Activated naive CD4-positive, alpha-beta T cell treated with anti-CD3 and anti-CD28 coated beads, Interleukin-2, amount 10 ng/mL, durations not matched to agents 7 days and 5 days (primary cell): ENCODE measurements at places on chromosomes 2 and 18.

DNA sequence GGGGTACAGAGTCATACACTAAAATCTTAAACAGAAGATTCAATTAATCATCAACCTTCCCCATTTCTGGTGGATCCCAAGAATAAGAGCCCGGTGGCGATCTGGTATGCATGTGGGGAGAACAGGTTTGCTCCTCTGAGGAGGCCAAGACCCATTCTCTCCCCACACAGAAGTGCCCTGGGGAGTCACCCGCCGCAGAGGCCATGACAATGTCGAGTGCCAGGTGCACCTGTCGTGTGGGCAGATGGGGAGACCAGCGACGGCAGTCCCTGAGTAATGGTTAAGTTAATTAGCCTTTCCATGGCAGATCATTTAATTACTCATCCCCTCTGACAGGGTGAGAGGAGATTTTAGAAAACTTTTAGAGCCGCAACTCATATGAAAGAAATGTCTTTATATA, 345.0 kb downstream of the NCKAP5 start:
- no peak for DNase-seq

DNA sequence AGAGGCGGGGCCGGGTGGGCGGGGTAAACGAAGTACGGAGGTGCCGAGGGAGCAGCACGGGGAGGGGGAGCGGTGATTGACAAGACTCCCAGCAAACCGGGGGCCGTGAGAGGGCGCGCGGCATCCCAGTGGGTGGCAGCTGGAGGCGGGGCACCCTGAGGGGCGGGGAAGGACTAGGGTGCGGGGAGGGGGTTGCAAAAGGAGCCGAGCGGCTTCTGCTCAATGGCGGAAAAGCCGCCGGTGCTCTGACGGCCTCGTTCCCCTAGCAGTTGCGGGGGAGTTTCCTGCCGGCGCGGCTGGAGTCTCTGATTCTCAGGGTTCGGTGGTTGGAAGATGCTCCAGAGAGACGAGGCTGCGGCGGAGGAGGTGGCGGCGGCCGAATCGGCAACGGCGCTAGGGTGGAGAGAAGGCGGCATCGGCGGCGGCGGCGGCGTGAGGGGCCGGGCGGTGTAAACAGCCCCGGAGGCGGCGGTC, at the start of gene PPM1B:
TSS of gene PPM1B (plus strand) at position 195 of the 474 bp plus-strand sequence. CDS start 32,325 bp downstream, outside the sequence.
- DNase-seq, result peak; percentile 100

GRCh38 chr18:39938676-39939608, 2016.1 kb upstream of the PIK3C3 start:
- no peak for DNase-seq

DNA sequence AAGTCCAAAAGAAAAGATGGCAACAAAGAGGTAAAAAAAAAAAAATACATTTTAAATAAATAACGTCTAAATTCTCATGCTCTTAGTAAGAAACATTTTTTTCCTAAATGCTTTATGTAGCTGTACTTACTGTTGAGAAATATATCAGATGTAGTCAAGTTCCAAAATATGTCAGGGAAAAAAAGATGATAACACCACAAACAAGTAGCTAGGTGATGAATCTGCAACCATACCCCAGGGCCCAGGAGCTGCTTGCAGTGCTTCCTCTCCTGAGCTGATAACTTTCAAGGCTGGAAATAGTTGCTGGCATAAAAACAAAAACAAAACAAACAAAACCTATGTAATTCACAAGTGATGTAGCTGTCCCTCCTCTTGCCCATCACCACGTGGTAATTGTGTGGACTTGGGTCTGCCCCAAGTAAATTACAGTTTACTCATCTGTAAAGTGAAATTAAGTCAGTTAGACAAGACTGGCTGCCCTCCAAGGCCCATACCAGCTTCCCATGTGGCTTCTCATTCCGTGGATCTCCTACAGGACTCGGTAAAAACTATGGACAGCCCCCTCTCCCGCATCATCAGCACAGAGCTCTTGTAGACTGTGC, 82.6 kb downstream of the SP100 start:
- no peak for DNase-seq

- no peak for DNase-seq
Observed at GRCh38 chr2:191200910-191201309, 44.3 kb upstream of the MYO1B start.

- no peak for DNase-seq
Observed at GRCh38 chr2:199818026-199818425, 33.0 kb downstream of the FTCDNL1 start.

- DNase-seq, result no peak
Observed at GRCh38 chr2:40797120-40797519, 345.2 kb upstream of the SLC8A1 start.

GRCh38 chr2:131145040-131145439, 39.9 kb downstream of the PLEKHB2 start:
- no peak for DNase-seq

DNA sequence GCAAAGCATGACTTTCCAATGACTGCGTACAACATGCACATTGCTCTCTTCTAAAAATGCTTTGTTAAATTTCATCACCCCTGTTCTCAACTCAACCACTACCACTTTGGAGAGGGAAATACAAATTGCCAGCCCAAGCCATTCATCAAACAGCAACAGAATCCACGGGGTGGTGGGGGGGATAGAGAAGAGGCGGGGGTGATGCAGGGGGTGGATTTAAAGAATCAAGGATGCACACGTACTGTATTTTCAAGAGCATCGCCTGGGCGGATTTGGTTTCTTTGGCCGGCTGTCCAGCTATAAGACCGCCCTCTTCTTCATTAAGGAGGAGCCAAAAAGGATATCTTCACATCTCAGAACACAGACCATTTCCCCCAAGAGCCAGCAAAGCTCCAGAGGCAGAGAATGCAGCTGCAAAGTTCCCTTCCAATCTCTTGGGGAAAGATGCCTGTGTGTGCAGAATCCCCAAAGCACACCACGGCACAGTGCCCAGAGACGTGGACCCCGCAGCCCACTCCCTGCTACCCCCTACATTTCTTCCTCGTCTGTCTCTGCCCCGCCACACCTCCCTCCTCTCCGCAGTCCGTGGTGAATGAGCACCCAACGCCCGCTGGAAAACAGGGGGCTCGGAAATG, 977 bp downstream of the SLC8A1 start:
- DNase-seq, result no peak

GRCh38 chr2:217610401-217610814, 392.4 kb downstream of the TNS1 start:
- peak; percentile 55 for DNase-seq

- no peak for DNase-seq
Observed at GRCh38 chr2:130827502-130828251, 9.0 kb upstream of the ARHGEF4 start.

DNA sequence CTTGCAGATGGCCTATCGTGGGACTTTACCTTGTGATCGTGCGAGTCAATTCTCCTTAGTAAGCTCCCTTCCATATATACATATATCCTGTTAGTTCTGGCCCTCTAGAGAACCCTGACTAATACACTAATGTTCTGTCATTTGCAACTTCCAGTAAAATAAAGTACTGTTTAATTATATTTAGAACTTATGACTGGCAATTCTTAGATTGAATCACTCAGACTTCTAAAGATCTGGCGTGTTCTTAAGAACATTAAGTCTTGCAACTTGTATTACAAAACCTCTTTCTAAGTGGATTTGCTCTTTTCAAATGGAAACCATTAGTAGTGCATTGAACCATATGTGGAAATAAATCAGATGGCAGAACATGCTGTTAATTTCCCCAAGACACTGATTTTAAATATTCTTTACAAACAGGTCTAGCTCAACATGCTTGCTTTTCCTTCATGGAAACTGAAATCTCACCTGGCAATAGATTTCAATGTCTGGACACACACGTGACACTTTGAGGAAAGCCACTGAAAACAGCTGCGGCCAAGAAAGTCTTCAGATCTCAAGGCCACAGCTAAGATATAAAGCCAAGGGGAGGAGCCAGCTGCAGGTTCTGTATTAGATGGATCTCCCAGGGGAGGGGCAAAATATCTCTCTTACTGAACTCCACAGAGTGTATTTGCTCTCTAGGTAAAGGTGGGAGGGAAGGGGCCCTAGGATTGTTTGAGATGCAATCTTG, 50.6 kb downstream of the PMAIP1 start:
- DNase-seq, result no peak
